ENCODE measurements at places on chromosomes 5 and 9. TPM values are rescaled to one million over a fixed set of nuclear protein-coding genes. Genes with fewer than 3 reads are reported as not detected.
A peak's percentile ranks its signal among the peaks of the same experiment; 100 is the strongest.

- no peak for DNase-seq
These were observed 164.4 kb downstream of the SEMA5A start for GRCh38 chr5:9381464-9381863.

- DNase-seq = no peak
These were observed 476.1 kb upstream of the PTPRD start for GRCh38 chr9:11088821-11089374.

- DNase-seq = peak; percentile 67
These were observed 1.5 kb downstream of the ASS1 start for GRCh38 chr9:130446101-130446861.

GRCh38 chr9:120783602-120784047 is 9.6 kb downstream of the FBXW2 start:
- no peak for DNase-seq

DNA sequence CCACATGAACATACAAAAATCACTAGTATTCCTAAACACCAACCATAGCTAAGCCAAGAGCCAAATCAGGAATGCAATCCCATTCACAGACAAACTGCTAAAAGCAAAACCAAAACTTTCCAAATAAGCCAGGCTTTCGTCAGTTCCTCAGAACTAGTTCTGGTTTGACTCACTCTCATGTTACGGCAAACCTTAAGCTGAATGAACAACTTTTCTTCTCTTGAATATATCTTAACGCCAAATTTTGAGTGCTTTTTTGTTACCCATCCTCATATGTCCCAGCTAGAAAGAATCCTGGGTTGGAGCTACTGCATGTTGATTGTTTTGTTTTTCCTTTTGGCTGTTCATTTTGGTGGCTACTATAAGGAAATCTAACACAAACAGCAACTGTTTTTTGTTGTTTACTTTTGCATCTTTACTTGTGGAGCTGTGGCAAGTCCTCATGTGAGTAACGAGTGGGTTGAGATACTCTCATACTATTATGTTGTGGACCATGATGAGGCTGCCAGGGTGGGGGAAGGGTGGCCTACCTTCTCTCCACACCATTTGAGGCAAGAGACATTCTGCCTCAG is at the start of gene PDCD1LG2:
Gene PDCD1LG2 (plus strand): TSS at position 172 of the 572 bp plus-strand sequence. CDS start 12,016 bp downstream, outside the sequence.
- no peak for DNase-seq

- DNase-seq = no peak
These were observed 65.9 kb downstream of the COL23A1 start for GRCh38 chr5:178524093-178524882.

GRCh38 chr9:12658531-12659209 is 34.5 kb upstream of the TYRP1 start:
- no peak for DNase-seq

DNA sequence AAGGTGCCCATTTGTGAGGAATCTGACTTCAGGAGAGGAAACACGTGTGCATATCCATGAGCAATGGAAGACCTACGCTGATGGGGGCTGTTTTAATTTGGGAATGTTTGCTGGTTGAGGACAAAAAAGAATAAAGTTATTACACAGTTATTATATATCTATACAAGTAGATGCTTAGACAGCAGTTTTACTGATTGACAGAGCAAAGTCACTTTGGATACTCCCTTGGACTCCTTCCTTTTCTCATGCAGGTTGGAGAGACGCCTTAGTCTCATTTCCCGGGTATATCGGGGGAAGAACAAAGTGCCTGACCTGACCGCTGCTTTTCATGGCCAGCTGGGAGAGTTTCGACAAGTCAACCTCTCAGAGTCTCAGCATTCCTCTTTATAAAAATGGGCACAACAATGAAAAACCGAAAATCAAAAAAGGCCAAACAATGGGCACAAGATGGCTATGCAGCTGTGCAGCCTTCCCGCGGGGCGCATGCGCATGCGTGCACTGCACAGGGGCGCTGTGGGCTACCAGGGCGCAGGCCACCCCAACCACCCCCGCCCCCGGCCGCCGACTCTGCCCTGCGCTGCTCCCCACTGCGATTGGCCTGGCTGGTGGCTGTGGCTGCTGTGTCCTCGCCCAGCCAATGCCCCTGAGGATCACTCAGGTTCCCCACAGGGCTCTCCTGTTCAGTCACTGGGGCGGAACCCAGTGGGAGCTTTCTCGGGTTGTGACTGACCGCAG is 18.1 kb downstream of the NFIL3 start:
- no peak for DNase-seq

DNA sequence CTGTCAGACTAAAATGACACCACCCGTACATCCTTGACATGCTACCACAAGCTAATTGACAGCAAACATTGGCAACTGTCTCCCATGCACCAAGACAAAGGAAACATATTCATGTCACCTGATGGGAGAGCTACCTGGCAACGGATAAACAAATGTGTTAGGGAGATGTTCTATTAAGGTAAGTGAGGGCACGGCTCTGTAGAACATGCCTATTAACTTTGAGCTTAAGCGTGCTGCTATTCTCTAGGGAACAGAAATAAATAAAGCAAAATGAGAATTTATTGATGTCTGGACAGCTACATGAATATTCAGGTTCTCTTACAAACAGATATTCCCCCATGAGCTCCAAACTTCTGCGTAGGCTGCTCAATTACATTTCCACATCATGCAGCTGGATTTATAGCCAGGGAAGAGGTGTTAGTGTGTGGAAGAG is 361.4 kb upstream of the RFX3 start:
- DNase-seq = no peak

DNA sequence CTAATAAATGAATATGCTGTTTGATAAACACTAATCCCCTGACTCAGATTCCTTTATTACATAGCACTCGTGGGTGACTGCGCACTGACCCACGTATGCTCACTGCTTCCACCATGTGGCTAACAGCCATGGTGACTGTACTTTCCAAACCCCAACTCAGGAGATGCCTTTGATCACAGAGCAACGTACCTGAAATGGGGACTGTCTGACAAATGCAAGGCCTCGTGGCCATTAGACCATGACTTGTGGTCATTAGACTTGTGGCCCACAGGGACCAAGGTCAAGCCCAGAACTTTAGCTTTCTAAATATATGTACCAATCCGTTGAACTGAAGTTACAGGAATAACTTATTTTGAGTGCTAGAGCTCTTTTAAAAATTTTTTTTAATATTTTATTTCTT is 46.6 kb downstream of the CYFIP2 start:
- DNase-seq = no peak

- no peak for DNase-seq
These were observed 1064.0 kb upstream of the SEMA6A start for GRCh38 chr5:117638581-117638980.

NTMT1 gene
- total RNA-seq = 66.1 TPM

OLFM1 gene
- 53.4 TPM for total RNA-seq

IL5 gene
- not detected for total RNA-seq

Measured in H1 (cell line).